Kidney tubule cell (primary cell): ENCODE measurements at places on chromosomes 3 and 15.

- no peak for DNase-seq
Observed at GRCh38 chr3:4693620-4694019, 200.5 kb downstream of the ITPR1 start.

DNA sequence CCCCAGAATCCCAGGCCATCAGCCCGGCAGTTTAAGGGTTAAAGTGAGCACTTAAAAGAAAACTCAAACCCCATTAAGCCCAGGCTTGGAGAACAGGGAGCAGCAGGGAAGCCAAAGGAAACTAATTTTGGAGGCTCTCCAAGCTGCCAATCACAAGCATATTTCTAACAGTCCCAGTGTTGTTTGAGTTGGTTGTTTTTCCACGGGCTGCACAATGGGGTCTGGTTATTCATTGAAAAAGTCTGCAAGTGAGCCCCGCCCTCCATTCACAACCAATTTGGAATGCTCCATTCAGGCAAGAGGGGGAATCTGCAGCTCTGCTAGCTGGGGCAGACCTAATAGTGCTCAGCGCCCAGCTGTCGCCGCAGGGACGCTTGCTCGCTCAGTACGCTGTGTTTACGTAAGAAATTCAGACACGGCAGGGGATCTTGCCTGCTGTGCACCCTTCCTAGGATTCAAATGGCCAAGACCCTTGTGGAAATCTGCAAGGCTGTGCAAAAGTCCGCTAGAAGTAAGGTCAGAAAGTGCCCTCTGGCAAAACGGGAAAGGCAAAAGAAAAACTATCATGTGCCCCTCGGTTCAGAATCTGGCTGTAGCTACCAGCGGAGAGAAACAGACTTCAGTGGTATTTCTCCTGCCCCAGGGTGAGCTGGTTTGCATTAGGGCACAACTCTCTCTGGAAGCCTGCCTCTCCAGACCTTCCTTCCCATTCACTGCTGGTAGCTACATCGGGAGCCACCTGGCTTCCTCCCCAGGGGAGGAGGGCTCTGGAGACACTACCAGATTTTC is 11.0 kb downstream of the ETV5 start:
- DNase-seq = peak; percentile 93

DNA sequence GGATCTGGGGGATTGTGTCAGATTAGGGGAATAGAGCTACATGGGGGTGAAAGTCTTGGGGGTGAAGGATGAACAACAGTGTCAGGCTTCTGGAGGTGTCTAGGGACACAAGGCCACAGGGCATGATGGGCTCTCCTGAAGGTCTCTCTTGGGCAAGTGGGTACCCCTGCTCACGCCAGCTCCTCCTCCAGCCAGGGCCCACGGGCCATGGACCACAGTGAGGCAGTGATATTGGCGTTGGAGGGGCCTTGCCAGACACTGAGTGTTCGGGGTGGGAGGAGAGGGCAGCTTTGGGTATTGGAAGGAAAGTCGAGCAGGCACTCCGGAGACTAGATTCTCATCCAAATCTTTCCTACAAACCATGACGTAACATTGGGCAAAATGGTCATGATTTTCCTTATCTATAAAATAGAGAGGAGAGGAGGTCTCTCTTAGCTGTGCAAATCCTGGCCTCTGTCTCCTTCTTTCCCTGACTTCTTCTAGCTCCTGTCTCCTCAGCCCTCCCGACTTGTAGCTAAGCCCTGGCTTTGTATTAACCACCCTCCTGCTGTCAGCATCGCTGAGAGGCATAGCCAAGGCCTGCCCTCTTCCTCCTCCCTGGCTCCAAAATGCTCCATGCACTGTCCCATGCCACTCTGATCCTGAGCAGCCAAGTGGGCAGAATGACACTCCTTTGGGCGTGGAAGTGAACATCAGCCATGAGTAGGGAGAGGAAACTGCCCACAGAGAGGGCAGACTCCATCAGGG is 24.0 kb upstream of the SRP14 start:
- no peak for DNase-seq

GRCh38 chr15:53974121-53974520 is 4.1 kb upstream of the UNC13C start:
- DNase-seq = no peak

GRCh38 chr15:61994216-61994615 is 66.0 kb downstream of the VPS13C start:
- peak; percentile 32 for DNase-seq
